ENCODE measurements at places on chromosomes 13 and 19.

DNA sequence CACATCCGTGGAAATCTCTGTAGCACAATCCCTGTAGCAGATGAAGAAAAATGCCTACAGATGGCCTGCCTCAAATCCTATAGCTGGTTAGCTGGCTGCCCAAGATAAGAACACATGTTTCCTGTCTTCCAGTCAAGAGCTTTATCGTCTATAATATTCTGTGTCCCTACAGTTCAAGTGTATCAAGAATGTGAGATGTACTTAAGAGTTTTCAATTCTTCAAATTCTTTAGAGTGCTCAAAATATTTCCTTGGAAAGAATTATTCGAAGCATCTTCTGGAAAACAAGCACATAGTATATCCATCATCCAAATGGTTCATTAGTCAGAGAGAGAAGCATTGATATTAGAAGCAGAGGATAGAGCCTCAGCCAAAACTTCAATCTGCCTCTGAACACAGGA is 239.8 kb downstream of the COG6 start:
- DNase-seq: no peak

GRCh38 chr13:94309997-94310855 is 169.3 kb downstream of the DCT start:
- no peak for DNase-seq

- DNase-seq: peak; percentile 44
Observed at GRCh38 chr13:73715114-73715910, 418.9 kb downstream of the KLF12 start.

- no peak for DNase-seq
Observed at GRCh38 chr13:110132225-110132982, 174.6 kb downstream of the COL4A1 start.

DNA sequence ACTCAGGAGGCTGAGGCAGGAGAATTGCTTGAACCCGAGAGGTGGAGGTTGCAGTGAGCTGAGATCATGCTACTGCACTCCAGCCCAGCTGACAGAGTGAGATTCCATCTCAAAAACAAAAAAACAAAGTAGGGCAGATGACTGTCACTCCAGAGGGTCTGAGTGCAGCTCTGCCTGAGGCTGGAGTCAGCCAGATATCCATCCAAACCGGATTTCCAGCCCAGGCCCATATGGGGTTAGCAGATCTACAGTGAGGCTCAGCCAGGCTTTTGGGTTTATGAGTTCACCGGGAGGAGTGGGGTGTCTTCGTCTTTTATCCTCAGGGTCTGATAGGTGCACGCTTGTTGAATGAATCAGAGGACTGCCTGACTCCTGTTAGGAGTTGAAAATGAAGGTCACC is 19.0 kb downstream of the LAMP1 start:
- no peak for DNase-seq

- no peak for DNase-seq
Observed at GRCh38 chr13:27962128-27962841, 6.8 kb downstream of the CDX2 start.

DNA sequence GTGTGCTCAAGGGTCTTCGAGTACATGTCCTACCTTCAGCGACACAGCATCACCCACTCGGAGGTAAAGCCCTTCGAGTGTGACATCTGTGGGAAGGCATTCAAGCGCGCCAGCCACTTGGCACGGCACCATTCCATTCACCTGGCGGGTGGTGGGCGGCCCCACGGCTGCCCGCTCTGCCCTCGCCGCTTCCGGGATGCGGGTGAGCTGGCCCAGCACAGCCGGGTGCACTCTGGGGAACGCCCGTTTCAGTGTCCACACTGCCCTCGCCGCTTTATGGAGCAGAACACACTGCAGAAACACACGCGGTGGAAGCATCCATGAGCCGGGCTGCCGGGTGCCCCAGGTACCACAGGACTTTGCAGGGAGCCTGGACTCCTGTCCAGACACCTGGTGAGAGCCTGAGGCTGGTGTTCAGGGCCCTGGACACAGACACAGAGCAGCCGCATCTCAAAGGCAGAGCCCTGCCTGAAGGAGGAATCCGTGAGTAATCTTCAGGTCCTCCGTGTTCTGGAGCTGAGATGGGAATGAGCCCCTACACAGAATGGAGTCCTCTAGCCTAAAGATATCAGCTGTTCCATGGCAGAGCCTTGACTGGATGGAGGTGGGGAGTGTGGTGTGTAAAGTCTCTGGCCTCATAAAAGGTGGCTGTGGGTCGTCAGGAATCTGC is 1.5 kb downstream of the ZNF581 start:
- DNase-seq: no peak

GRCh38 chr19:38163419-38164290 is 60.4 kb downstream of the DPF1 start:
- no peak for DNase-seq

GRCh38 chr19:7759156-7759555 is 3.9 kb upstream of the CLEC4M start:
- DNase-seq: no peak

DNA sequence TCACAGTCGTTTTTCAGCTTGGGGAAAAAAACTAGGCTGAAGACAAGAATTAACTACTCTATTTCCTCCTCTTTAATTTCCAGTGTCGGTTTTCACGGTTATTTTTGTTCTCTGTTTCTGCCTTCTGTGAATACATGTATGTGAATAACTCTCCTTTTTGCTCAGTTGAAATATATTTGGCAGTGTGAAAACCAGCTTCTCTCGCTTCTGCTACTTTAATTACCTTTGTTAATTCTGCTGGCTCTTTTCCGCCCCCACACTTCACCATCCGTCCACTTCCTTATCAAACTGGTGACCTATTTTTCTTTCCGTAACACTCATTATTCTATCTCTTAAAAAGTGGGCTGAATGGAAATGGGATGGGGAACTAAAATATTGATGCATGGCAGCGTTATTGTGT is 126.4 kb downstream of the POU4F1 start:
- no peak for DNase-seq

- DNase-seq: no peak
Observed at GRCh38 chr19:41328842-41329225, 18.9 kb downstream of the CCDC97 start.

DNA sequence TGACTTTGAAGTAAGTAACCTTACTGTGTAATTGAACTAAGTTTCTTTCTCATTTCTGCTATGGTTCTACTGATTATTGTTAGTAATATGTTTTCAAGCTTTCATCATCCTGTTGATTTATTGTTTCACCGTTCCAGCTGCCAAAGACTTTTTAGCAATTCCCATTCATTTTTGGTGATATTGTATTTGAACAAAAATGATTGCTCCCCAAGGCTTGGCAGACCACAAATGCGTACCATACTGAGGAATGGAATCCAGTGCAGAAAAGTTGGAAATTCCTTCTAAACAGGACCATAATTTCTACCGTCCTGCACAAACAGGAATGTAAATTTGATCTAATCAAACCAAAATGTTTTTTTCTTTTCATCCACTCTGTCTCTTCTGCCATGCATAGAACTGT is 10.7 kb downstream of the EPSTI1 start:
- DNase-seq: no peak

- no peak for DNase-seq
Observed at GRCh38 chr19:38726761-38727301, 17.4 kb downstream of the CAPN12 start.

DNA sequence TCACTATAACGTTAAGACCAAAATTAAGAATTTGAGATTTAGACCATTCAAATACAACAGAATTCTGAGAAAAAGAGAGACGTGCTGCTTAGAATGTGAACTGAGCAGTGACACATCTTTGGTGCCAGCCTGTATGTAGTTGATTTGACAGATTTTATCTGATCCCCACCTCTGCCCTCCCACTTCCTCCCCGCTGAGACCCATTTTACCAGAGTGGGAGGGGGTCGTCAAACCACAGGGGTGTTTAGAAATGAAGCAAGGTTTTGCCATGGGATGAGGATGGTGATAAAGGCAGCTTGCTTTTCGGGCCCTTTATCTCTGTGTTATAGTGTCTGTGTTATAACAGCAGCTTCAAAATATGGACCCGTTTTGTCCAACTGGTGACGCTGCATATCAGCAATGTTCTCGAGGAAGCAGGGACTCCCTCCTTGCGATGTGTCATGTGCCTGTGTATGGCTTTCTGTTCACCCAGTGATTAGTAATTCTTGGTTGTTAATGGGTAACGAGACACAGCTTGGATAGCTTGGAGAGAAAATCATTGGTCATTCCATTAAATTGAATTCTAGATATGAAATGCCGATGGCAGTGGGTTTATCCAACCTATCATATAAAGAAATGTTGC is 125.0 kb downstream of the HS6ST3 start:
- DNase-seq: no peak

DNA sequence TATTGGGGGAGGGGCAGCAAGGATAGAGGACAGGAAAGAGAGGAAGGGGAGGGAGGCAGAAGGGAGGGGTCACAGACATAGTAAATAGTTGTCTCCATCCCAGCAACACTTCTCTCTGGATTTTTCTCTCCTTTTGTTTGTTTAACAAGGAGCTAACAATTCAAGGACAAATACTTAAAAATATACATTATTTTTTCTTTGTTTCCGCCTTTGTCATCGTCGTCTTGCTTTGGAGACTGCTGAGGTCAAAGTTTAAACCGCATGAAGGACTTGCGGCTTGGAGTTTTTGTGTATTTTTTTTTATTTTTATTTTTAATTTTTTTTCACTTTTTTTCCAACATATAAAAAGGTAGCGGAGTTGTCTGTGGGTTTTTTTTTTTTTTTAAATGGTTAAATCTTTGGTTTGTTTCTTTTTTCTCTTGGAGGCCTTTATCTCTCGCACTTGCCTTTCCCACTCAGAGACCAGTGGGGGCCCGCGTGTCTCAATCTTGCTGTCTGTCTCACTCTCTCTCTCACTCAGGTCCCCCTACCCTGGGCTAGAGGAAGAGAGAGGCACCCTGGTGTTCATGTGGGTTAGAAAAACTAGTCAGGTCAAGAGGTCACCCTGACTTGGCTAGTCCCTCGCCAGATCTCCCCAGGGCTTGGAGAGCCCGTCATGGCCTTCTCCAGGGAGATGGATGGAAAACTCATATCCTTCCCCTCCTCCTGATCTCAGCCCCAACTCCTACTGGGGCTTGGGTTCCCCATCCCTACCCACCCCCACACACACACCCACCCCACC is 11.0 kb downstream of the ZNF574 start:
- no peak for DNase-seq

DNA sequence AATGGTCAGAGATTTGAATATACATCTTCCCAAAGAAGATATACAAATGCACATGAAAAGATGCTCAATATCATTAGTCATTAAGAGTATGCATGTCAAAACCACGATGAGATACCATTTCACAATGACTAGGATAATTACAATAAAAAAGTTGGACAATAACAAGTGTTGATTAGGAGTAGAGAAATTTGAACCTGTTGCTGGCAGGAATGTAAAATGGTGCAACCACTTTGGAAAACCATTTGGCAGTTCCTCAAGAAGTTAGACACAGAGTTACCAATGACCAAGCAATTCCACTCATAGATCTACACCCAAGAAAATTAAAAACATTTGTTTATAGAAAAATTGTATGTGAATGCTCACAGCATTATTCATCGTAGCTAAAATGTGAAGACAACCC is 33.2 kb upstream of the STARD13 start:
- DNase-seq: no peak

GRCh38 chr13:46530084-46530935 is 22.7 kb upstream of the LRCH1 start:
- no peak for DNase-seq
